DMS153 (cell line): ENCODE measurements at places on chromosomes 7 and 10.
A peak's percentile ranks its signal among the peaks of the same experiment; 100 is the strongest.

DNA sequence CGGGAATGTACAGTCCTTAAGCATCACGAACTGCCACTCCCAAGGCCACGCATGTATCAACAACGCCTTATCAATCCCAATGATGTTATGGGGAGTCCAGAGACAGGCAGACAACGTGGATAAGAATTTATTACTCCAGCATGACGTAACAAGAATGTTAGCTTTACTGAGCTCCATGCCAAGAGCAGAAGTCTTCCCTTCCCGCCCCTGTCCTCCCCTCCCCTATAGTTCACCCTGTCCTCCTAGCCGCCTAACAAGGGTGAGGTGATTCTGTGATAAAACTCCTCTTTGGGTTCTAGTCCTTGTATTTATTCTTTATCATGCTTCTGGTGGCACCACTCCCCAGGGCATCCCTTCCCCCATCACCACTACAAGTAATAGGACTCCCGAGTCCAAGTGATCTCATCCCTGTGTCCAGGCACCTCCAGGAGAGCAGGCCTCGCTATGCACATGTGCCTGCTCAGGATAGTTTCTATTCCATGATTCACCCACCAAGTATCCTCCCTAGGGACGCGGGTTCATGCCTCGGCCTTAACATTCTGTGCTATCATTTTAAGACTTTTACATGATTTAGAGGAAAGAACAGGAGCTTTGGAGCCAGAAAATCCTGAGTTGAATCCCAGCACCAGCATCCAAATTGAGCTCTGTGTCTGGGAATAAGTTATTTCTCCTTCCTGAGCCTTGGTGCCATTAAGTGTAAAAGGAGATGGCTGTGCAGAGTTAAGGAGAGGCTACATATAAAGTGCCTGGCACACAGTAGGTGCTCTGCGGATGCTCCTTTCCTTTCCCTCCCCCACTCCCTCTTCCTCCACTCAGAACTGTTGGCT, 15.4 kb downstream of the GSDME start:
- DNase-seq = no peak

- no peak for DNase-seq
Measured at GRCh38 chr7:33952824-33953223, 47.5 kb downstream of the BMPER start.

GRCh38 chr7:126450269-126450671, 802.5 kb downstream of the GRM8 start:
- no peak for DNase-seq

- DNase-seq = no peak
Measured at GRCh38 chr7:81768951-81769778, 682 bp downstream of the HGF start.

- no peak for DNase-seq
Measured at GRCh38 chr7:155069992-155070751, at the start of gene HTR5A. TSS of gene HTR5A (plus strand) at chr7:155070324. CDS start at chr7:155070900, 576 bp downstream.

- no peak for DNase-seq
Measured at GRCh38 chr10:30902621-30903396, 128.9 kb downstream of the ZNF438 start.

GRCh38 chr7:55532150-55532917, 40.0 kb downstream of the VOPP1 start:
- no peak for DNase-seq

GRCh38 chr7:106126170-106126938, 14.2 kb upstream of the SYPL1 start:
- DNase-seq = peak; percentile 39

DNA sequence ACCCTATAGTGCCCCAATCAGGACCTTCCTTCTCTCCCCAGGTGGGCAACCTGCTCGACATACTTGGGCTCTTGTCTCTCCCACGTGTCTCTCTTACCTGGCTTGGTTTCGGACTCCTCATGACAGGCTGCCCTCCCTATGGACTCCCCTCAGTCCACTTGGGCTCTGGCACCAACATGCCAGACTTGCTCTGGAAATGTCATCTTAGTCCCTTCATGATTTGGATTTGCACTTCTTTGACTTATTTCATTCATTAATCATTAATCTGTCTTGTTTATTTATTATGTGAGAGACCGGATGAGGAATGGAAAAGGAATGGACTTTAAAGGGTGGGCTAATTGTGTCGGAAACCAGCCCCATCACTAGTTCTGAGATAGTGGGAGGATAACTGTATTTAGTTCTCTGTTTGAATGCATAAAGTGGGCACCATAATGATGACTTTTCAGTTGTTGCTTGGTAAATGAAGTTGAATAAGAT, 108.0 kb downstream of the SND1 start:
- DNase-seq = no peak

DNA sequence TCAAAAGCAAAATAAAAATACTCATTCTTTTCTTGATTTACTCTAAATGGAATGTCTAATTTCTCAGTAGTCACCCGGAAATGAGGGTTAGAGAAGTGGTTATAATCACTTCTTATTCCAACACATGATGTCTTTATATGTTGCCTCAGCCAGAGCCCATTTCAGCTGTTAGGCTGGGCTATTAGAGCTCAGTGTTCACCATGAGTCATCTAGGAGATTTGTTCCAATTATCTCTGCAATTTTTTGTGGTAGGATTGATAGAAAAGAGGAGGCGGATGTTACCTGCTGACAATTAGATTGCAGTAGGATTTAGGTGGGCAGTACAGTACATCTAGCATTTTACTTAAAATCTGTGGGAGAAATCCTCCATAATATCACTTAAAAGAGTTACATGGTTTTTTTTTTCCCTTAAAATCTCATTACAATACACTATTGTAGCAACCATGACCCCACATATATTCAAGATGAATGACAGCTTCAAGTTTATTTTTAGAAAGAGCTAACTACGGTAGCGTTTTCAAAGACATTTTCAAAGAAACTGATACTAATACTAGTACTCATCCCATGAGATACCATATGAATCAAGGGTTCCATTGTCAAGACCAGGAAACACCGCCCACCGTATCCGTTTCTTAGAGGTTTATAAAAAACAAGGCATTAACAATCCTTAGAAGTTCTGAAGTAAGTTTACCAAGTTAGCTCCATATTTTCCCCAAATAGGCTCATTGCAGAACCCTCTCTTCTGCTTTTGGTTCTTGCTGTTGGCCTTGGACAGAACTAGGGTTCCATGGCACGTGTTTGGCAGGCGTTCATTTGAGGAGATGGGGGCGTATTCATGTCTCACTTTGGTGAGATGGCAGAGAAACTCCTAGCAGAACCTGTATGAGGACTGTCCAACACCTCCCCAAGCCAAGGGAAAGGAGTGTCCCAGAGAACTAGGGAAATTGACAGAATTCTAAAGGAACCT, 10.4 kb downstream of the CPA2 start:
- no peak for DNase-seq

DNA sequence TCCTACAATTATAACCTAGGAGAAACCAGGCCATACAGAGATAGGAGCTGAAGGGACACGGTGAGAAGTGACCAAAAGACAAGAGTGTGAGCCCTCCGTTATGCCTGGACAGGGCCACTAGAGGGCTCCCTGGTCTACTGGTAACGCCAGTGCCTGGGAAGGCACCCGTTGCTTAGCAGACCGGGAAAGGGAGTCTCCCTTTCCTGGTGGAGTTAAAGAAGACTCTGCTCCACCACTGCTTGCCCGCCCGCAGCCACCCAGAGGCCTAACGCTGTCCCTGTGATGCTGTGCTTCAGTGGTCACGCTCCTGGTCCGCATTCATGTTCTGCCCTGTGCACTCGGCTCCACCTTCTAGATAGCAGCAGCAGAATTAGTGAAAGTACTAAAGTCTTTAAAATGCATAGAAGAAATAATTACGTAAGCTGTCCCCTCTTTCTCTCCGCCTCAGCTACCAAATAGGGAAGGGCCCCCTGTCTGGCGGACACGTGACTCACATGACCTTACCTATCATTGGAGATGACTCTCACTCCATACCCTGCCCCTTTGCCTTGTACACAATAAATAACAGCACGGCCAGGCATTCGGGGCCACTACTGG, 34.8 kb downstream of the GRID2IP start:
- peak; percentile 76 for DNase-seq

DNA sequence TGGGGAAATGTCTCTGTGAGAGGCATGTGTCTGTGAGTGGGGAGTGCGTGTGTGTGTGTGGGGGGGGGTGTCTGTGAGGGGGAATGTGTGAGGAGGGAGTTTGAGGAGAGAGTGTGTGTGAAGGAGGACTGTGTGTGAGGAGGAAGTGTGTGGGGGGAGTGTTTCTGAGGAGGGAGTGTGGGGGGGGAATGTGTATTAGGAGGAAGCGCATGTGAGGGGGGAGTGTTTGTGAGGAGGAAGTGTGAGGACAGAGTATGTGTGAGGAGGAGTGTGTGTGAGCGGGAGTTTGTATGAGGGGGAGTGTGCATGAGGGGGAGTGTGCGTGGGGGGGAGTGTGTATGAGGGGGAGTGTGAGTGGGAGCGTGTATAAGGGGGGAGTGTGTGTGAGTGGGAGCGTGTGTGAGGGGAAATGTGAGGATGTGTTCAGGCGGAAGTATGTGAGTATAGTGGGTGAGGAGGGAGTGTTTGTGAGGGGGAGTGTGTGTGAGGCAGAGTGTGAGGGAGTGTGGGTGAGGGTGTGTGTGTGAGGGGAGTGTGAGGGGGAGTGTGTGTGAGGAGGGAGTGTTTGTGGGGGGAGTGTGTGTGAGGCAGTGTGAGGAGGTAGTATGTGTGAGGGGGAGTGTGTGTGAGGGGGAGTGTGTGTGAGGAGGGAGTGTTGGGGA, 21.8 kb upstream of the PTPRN2 start:
- no peak for DNase-seq

- DNase-seq = peak; percentile 9
Measured at GRCh38 chr10:123427165-123427786, 238.9 kb upstream of the GPR26 start.

DNA sequence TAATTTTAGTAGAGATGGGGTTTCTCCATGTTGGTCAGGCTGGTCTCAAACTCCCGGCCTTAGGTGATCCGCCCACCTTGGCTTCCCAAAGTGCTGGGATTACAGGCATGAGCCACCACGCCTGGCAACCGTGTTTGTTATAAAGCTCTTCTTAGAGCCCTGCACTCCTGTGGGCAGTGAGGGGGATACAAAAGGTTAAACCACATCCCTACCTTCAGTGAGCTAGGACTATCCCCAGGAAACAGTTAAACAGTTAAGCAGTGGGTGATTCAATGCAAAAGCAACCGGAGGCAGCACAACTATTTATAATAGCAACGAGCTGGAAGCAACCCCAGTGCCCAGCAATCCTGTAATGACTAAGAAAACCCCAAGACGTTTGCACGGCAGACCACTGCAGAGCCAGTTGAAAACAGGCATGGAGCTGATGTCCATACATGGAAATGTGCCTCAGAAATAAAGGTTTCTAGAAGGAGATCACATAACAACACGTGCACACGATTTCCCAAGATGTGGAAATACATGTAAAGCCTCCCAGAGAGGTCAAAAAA, 107.2 kb upstream of the LYZL2 start:
- DNase-seq = no peak

DNA sequence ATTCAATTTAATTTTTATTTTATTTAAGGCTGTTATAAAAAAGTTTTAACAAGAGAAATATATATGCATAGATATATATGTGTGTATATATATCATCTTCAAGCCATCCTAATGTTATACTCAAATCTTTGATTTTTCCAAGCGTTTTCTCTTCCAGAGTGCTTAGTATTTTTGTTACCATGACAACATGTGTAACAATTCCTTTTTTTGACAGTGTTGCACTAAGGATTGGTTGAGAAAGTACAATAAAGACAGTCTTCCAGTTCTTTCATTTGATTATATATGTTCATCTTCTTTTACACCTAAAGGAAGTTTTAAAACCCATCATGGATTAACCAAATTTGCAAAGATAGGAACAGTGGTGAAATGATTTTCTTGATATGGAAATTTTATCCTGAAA, 171.7 kb downstream of the KLF6 start:
- DNase-seq = no peak

DNA sequence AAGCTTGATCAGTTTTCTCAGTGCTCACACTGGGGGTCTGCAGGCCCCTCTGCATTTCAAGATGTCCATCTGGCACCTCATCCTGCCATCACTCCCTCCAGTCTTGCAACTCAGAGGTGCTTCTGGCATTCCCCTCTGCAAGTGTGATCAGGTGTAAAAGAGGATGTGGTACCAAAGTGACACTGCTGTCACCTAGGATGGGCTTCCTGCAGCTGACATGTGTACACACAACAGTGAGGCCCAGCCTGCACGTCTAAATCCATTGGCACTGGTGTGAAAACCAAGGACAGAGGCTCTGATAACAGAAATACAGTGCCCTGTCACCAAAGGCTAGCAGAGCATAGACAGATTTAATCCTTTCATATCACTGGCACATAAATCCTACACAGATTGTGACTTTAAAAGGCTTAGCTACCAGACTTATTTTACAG, 162.5 kb upstream of the CELF2 start:
- no peak for DNase-seq

GRCh38 chr7:27183682-27184336, 1.2 kb downstream of the HOXA11 start:
- DNase-seq = no peak

- no peak for DNase-seq
Measured at GRCh38 chr10:69503001-69503895, 52.0 kb downstream of the TSPAN15 start.

GRCh38 chr7:91373111-91373800, 109.0 kb downstream of the FZD1 start:
- no peak for DNase-seq

DNA sequence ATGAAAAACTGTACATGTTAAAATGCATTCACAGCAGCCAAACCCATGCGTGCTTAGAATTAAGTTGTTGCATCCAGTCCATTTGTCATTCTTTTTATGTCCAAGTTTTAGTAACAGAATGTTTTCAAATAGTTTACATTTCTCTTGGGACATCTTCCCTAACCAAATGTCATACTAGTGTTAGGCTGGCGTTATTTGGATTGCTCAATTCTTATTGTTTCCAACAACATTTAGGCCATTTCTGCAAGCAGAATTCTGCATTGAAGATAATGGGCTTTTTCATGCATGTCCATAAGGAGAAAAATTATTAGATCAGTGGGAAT, 203.0 kb downstream of the HIBADH start:
- no peak for DNase-seq

GRCh38 chr7:24143547-24143946, 140.4 kb upstream of the NPY start:
- no peak for DNase-seq

- DNase-seq = no peak
Measured at GRCh38 chr10:9230625-9231024, 1176.1 kb downstream of the GATA3 start.

DNA sequence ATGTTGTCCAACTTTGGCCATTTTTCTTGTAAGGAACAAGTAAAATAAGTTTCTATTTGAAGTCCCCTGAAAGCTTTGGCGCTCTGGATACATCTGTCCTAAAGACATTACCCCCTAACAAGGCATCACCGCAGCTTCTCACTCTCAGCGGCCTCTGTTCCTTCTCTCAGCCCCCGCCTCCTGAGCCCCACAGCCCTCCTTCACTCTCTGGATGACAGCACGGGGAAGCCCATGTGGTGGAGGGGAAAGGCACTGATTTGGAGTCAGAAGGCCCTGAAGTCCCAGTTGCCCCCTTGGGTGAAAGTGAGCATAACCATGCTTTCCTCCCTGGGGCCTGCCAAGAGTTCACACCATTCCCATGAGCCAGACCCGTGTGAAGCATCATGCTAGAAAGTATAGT, 4.6 kb downstream of the H2BK1 start:
- DNase-seq = no peak

- DNase-seq = no peak
Measured at GRCh38 chr7:26659121-26659520, 205.3 kb downstream of the SKAP2 start.
